ENCODE measurements at places on chromosomes 7 and 10. TPM values are rescaled to one million over a fixed set of nuclear protein-coding genes. Genes with fewer than 3 reads are reported as not detected.

The MMP21 gene
- total RNA-seq: under 0.01 TPM

The ANKRD61 gene
- not detected for total RNA-seq

The TAS2R38 gene
- not detected for total RNA-seq

The OR6B1 gene
- total RNA-seq: not detected

The CCDC3 gene
- total RNA-seq: 1.3 TPM

Data from smooth muscle cell of bladder (primary cell).